ENCODE measurements at places on chromosomes 2 and 18. TPM values are rescaled to one million over a fixed set of nuclear protein-coding genes. Genes with fewer than 3 reads are reported as not detected.

Gene REG3G
- total RNA-seq, result not detected

Gene ZC3H8
- 15.1 TPM for total RNA-seq

Gene B3GNT7
- total RNA-seq, result 2.0 TPM

Gene TNFRSF11A
- 7.6 TPM for total RNA-seq

Gene CFAP221
- 0.32 TPM for total RNA-seq

Gene POU3F3
- total RNA-seq, result not detected

Gene EFR3B
- 14.7 TPM for total RNA-seq

Gene MPHOSPH10
- 38.1 TPM for total RNA-seq

Gene TBR1
- total RNA-seq, result 0.05 TPM

Measured in A549 treated with CORT108297 at 1 μM for 4 hours (cell line).